Retinal pigment epithelial cell (primary cell): ENCODE measurements at places on chromosomes 3 and 15.

DNA sequence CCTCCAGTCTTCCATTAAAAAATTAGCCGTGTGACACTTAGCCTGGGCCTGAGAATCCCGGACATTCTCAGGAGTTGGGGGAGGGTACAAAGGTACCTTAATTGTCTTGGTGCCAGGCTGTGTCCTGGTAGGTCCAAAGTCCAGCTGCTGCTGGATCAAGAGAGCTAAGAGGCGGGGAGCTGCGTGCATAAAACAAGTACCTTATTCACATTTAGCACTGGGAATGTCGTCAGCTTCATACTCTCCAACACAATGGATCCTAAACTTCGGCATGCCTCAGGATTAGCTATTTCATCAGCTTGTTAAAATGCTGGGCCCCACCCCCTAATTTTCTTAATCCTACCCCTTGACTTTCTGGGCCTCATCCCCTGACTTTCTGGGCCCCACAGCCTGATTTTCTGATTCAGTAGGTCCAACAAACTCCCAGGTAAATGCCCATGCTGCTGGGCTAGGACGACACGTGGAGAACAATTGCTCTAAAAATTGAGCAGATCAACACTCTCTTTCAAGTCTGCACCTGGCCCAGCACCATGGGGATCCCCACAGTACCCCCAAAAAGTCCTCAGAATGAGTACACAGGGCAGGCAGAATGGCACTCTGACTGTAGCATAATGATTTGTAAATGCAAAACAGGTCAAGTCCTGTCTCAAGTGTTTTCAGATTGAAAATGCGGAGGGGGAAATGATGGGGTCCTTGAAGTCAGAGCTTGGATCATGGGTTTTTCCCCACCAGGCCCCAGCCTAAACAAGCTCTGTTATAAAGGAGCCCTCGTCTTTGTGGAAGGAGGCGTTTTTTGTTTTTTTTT, 5.6 kb upstream of the AEN start:
- DNase-seq: no peak

DNA sequence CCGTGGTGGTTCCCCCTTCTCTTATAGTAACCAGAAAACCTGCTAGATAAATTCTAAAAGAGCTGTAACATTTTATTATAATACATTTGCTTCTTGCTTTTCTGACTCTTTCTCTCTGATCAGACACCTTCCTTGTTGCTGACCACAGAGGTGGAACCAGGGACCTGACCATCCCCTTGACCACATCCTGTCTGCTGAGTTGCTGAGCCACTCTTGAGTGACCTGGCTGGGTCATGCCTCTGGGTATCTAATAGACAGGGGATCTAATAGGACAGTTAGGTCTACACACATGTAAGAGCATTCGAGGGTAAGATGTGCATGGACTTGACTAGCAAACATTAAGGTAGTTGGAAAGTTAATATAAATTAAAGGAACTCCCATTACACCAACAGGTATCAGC, 22.8 kb upstream of the TRIM59 start:
- DNase-seq: no peak

- DNase-seq: no peak
Measured at GRCh38 chr3:128931046-128931445, 51.6 kb downstream of the ACAD9 start.

DNA sequence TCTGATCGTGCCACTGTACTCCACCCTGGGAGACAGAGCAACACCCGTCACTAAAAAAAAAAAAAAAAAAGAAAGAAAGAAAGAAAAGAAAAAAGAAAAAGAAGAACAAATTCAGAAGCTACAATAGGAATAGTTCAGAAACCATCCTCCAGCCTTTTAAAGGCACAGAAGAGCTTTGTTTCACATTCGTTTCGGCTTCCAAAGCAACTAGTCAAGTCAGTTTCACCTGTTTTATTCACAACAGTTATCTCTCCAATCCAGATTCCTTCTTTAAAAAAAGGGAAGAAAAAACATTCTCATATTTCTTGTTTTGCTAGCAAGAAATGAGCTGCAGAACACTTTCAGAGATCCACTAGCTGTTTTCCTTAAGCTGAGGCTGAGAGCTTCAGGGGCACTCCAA, 767.7 kb upstream of the CFAP20DC start:
- DNase-seq: no peak

GRCh38 chr3:50264964-50265485, 3.9 kb upstream of the SEMA3B start:
- DNase-seq: no peak

DNA sequence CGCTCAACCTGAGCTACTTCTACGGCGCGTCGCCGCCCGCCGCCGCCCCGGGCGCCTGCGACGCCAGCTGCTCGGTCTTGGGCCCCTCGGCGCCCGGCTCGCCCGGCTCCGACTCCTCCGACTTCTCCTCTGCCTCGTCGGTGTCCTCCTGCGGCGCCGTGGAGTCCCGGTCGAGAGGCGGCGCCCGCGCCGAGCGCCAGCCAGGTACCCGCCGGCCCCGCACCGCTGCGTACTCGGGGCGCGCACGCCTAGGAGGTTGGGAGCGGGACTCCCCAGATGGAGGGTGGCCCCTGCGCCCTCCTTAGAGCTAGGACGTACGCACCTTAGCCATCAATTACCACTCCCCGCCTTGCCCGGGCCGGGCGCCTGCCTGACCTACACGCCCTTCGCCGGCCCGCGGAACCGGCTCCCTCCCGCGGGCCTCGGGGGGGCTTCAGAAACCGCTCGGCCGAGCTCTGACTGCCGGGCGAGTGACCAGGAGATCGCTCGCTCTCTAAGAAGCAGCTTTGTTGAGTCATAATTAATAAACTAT, 466 bp downstream of the NFKBIZ start:
- DNase-seq: no peak

DNA sequence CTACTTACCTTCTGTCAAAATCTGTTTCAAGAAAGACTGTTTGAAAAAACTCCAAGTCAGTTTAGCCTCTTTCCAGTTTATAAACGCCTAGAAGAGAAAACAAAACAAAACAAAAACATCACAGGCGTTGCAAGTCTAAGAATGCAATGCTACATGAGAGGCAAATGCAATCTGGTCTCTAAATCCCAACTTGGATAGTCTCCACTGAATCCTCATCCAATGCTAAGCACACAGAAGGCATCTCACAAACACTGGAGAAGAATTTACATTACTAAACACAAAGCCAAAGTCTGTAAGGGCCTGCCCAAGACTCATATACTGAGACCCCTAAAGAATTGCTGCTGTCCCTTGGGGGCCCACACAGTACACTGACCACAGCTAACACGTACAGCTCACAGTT, 18.4 kb downstream of the RFT1 start:
- no peak for DNase-seq

DNA sequence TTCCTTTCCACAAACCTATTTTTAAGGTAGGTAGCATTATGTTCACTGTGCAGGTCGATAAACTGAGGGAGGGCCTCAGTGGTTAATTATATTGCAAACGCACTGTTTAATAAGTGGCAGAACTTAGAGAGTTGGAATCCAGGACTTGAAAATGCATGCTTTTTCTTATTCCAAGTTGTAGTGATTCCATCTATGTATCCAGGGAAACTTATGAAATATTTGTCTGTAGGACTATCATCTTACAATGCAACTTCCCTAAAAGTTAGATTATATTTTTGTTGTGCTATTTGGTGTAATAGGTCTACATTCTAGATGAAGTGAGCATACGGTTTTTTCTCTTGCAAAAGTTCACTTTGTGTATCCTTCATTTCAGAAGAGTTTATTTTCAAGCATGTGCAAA, 419.5 kb downstream of the NAALADL2 start:
- DNase-seq: no peak

DNA sequence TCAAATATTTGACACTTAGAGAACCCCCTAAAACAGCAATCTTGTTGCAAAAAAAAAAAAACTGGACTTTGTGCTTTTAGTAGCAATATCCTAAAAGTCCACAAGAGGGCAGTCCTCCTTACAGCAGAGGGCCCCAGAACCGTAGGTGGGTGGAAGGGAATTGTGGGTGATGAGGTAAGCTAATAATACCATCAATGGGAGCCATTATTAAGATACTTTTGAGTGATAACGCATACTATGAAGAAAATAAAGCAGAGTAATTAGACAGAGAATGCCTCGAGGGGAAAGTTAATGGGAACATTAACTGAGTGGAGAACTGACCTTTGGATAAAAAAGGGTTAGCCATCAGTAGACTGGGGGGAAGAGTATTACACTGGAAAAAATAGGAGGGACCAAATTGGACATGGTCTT, 229.9 kb downstream of the THRB start:
- DNase-seq: no peak

GRCh38 chr15:39666677-39667076, 85.8 kb downstream of the THBS1 start:
- DNase-seq: peak; percentile 49

DNA sequence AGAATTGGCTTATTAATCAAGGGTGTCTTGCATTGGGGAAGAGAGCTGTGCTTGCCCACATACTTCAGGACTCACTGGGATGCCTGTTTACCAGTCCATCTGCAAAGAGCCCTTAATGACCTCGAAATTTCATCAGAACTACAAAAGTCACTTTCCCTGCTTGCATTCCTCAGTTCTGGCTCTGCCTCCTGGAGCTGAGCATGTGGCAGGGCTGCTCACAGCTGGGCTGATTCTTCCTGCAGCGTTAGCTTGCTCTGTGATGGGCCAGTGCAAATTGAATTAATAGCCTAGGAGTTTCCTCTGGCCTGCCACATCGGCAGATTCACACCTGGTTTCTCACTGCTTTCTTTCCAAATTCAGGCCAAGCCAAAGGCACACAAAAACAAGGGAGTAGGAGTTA, 108.9 kb downstream of the DUT start:
- DNase-seq: no peak

DNA sequence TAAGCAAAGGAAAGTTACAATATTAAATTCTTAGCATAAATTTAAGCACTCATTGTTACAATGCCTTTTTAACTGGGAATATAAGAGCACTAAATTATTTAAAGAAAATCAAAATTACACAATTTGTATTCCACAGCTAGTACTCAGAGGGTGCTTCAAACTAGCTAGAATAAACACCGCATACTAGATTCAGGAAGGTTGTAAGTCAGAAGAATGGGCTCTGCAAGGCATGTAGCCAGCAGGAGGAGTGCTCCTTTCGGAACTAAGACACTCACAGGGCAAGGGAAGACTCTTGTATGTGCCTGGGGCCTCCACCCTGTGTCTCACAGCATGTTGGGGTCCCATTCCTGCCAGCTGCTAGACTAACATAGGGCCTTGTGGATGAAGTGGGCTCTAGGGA, 327.7 kb upstream of the ALCAM start:
- DNase-seq: no peak

DNA sequence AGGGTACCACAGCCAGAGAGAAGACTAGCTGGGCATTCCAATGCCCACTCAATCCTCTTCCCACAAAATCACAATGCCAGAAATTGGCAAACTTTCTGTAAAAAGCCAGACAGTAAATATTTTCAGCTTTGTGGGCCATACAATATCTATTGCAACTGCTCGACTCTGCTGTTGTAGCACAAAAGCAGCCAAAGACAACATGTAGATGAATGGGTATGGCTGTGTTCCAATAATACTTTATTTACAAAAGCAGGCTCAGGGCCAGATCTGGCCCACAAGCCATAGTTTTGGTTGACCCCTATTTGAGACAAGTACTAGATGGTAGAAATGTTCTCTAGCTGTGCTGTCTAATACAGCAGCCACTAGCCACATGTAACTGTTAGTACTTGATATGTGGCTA, 330.9 kb downstream of the ERC2 start:
- DNase-seq: peak; percentile 6

- DNase-seq: no peak
Measured at GRCh38 chr3:16908896-16909295, 24.1 kb downstream of the PLCL2 start.

GRCh38 chr3:50971487-50971924, 296.8 kb downstream of the DOCK3 start:
- DNase-seq: peak; percentile 28
